HepG2 (cell line): ENCODE measurements at places on chromosomes 12 and 14. TPM values are rescaled to one million over a fixed set of nuclear protein-coding genes. Genes with fewer than 3 reads are reported as not detected.

DNA sequence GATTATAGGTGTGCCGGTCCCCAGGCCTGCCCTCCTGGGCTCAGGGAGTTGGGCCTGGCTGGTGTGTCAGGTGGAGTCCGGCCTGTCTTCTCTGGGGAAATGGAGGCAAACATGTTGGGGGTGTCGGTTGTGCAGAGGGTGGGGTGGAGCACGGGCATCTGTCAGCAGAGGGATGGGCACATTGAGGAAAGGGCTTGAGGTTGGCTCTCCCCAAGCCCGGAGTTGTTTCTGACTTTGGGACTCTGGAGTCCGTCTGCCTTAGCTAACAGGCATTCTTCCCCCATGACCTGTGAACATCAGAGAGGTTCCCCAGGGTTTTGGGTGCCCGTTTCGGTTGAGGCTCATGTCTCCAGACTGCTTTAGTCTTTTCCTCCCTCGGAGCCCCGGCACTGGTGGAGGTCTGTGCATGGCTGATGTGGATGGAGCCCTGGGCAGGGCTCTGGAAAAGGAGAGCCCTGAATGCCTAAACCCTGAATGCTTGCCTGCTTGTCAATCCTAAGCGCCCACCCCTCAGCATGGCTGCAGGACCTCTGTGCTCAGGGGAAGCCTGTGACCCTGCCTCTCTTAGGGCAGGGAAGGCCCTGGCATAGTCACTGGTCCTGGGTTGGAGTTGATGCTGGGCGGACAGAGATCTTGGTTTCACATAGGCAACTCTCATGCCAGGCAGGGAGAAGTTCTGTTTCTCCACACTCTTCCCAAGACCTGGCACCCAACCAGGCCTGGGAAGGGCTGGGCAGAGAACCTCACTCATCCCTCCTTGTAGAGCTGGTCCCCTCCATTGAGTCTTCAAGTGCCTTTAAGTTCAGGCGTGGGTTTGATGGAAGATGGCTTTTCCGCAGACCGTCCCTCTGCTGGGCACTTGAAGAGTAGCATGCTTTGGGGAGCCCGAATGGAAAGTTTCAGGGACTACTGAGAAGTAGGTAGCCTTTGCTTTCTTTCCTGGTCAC lies 12.9 kb downstream of the NYNRIN start:
- H3K27ac ChIP-seq = no peak overlapping the region
- H3K36me3 ChIP-seq = no peaks in the 10 kb centered on the region
- no peaks in the 10 kb centered on the region for H3K27me3 ChIP-seq
- no peaks in the 10 kb centered on the region for H3K4me1 ChIP-seq
- peak; percentile 69 for DNase-seq

DNA sequence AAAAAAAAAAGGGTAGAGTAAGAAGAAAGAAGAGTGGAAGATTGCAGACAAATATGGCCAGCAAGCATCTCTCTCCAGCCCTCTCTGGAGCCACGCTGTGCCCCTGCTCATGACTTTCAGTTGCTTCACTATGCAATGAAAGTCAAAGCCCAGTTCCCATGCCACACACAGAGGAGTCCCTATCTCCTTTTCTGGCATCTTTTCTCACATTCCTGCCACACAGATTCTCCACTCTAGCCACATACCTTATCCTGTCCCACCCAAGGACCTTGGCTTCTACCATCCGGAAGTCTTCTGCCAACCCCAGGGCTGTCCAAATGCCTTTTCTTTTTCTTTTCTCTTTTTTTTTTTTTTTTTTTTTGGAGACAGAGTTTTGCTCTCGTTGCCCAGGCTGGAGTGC lies 39.3 kb upstream of the CAPRIN2 start:
- H3K27me3 ChIP-seq = no peaks in the 10 kb centered on the region
- no peak overlapping the region for H3K4me3 ChIP-seq
- H3K4me1 ChIP-seq = peaks cover 35% of the 10 kb centered on the region
- no peak overlapping the region for H3K27ac ChIP-seq

- no peaks in the 10 kb centered on the region for H3K36me3 ChIP-seq
- no peak overlapping the region for H3K27ac ChIP-seq
Measured at GRCh38 chr12:90036637-90037036, 328.0 kb upstream of the ATP2B1 start.

DNA sequence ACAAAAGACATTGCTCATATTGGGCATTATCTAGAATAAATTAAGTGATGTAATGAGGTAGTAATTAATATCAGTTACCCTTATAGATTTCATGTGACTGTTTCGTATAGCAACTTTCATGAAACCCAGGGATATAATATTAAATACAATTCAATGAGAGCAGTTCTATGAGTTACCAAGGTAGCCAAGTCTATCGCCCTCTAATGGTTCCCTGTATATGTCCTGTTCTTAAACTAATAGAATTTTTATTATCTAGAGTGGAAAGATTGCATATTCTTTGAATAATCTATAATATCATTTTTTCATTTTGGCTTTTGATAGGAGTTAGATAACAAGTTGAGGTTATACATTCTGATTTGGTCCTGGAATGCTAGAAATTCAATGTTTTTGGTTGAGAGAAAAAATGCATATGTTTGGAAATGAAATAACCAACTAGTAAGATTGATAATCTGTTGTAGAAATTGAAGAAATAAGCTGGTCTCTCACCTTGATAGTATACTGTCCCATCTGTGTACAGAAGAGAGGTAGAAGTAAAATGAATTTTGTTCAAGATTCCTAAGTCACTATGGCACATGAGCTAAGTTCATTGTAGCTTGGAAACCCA lies 59.7 kb downstream of the SCFD1 start:
- peak; percentile 57 for DNase-seq
- no peak overlapping the region for H3K27ac ChIP-seq
- no peaks in the 10 kb centered on the region for H3K4me1 ChIP-seq
- H3K4me3 ChIP-seq = no peak overlapping the region
- no peaks in the 10 kb centered on the region for H3K27me3 ChIP-seq

The MGST1 gene
- 109 and 152 TPM in 2 replicates for polyA plus RNA-seq

DNA sequence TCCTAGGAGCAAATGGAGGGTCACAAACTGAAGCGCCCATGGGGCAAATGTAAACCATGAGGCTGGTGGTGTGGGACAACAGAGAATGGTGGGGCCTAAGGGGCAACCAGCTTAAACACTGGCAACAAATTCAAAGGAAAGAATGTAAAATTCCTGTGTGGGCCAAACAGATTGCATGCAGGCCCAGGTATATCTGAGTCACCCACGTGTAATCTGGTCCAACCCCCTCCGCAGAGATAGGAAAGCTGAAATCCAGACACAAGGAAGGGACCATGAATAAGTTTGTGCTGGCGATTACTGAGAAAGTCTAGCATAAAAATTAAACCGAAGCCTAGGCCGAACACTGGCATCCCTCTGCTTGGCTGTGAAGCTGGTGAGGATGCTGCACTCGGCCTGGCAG lies 71.6 kb downstream of the ITPK1 start:
- no peak for DNase-seq
- H3K27me3 ChIP-seq = no peaks in the 10 kb centered on the region
- H3K36me3 ChIP-seq = no peaks in the 10 kb centered on the region
- no peak overlapping the region for H3K4me3 ChIP-seq

The CELA1 gene
- not detected in 2 replicates for polyA plus RNA-seq

The NDRG2 gene
- polyA plus RNA-seq = 143 and 189 TPM in 2 replicates

GRCh38 chr12:5459051-5459782 lies 27.3 kb downstream of the NTF3 start:
- H3K4me1 ChIP-seq = no peaks in the 10 kb centered on the region
- no peak overlapping the region for H3K4me3 ChIP-seq
- H3K27me3 ChIP-seq = peaks cover 4% of the 10 kb centered on the region; the same call in 1 of the 3 replicates
- no peaks in the 10 kb centered on the region for H3K36me3 ChIP-seq

GRCh38 chr14:51121096-51121495 lies 26.2 kb upstream of the TRIM9 start:
- H3K4me1 ChIP-seq = no peaks in the 10 kb centered on the region
- no peak overlapping the region for H3K27ac ChIP-seq
- H3K27me3 ChIP-seq = no peaks in the 10 kb centered on the region; the same call in 1 of the 2 replicates
- DNase-seq = no peak

The MIP gene
- polyA plus RNA-seq = 0.14 TPM in 1 of 2 replicates, not detected in the other

DNA sequence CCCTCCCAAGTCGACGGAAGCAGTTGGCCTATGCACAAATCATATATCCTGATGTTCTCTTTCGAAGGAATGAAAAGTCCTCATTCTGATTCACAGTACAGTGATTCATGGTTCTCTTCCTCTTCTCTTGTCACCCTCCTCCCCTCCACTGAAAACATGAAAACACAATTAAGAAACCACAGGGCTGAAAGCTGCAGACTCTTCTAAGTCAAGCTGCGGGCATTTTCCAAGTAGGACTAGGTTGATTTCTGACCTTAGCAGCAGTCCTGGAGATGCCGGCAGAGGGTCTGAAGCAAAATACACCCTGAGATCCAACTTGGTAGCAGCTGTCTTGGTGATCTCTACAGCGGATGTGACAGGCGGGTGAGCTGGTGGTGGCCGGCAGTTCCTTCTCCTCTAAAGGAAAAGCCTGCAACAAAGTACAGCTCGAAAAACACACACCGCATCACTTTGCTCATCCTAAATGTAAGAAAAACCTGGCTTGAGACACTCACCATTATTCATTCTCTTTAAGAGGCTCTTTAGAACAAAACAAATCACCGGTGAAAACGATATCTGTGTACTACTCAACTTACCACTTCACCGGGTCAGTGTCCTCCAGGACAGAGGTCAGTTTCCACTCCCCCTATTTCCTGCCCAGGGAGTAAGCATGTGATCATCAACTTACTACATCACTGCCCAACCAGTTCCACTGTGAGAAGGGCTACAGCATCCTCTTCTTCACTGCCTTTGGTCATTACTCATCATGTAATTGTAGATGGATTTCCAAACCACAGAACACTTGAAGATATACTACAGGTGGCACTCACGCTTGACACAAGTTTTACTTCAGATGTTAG lies 6.0 kb downstream of the TMCC3 start:
- H3K4me1 ChIP-seq = 0 out of 2 replicates have a peak, but pooled peaks cover 2% of the 10 kb centered on the region
- H3K36me3 ChIP-seq = no peaks in the 10 kb centered on the region
- H3K27ac ChIP-seq = no peak overlapping the region
- no peak overlapping the region for H3K4me3 ChIP-seq
- DNase-seq = no peak

GRCh38 chr14:32846821-32847365 lies 91.8 kb upstream of the NPAS3 start:
- no peaks in the 10 kb centered on the region for H3K27me3 ChIP-seq
- no peaks in the 10 kb centered on the region for H3K4me1 ChIP-seq
- no peak overlapping the region for H3K4me3 ChIP-seq
- H3K36me3 ChIP-seq = no peaks in the 10 kb centered on the region
- DNase-seq = no peak
- H3K27ac ChIP-seq = no peak overlapping the region

DNA sequence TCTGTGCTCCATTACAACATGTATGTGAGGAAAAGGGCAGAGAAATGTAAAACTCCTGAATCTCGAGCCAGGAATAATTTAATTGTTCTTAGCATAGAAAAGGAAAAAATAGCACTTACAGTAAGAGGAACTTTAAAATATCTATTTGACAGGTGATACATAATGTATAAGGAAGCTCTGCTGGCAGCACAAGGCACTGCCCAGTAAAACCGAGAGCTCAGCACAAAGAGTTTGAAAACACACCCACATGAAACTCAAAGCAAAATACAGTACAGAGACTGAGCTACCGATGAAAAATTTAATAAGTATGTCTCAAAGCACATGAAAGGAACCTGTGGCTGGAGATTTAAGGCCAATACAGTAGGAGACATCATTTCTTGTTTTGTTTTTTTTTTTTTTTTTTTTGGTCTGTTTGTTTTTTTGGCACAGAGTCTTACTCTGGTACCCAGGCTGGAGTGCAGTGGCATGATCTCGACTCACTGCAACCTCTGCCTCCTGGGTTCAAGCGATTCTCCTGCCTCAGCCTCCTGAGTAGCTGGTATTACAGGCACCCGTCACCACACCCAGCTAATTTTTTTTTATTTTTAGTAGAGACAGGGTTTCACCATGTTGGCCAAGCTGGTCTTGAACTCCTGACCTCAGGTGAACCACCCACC lies 19.2 kb downstream of the CLIP1 start:
- no peak overlapping the region for H3K4me3 ChIP-seq
- H3K27ac ChIP-seq = no peak overlapping the region
- H3K27me3 ChIP-seq = no peaks in the 10 kb centered on the region
- H3K4me1 ChIP-seq = peaks cover 69% of the 10 kb centered on the region
- H3K36me3 ChIP-seq = no peaks in the 10 kb centered on the region

DNA sequence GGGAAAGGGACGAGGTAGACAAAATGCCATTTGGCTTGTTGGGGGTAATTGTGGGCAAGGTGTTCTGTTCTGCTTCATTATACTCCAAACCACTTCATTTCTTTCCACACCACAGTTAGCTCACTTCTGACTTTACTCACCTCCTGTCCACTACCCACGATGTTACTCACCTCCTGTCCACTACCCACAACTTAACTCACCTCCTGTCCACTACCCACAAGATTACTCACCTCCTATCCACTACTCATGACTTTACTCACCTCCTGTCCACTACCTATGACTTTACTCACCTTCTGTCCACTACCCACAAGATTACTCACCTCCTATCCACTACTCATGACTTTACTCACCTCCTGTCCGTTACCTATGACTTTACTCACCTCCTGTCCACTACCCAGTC lies 10.1 kb upstream of the TWF1 start:
- H3K36me3 ChIP-seq = no peaks in the 10 kb centered on the region
- no peaks in the 10 kb centered on the region for H3K27me3 ChIP-seq
- no peaks in the 10 kb centered on the region for H3K4me1 ChIP-seq

GRCh38 chr12:44851586-44851985 lies 24.5 kb downstream of the NELL2 start:
- H3K4me1 ChIP-seq = no peaks in the 10 kb centered on the region
- H3K27ac ChIP-seq = no peak overlapping the region
- no peaks in the 10 kb centered on the region for H3K36me3 ChIP-seq
- no peak overlapping the region for H3K4me3 ChIP-seq
- H3K27me3 ChIP-seq = no peaks in the 10 kb centered on the region
- no peak for DNase-seq

DNA sequence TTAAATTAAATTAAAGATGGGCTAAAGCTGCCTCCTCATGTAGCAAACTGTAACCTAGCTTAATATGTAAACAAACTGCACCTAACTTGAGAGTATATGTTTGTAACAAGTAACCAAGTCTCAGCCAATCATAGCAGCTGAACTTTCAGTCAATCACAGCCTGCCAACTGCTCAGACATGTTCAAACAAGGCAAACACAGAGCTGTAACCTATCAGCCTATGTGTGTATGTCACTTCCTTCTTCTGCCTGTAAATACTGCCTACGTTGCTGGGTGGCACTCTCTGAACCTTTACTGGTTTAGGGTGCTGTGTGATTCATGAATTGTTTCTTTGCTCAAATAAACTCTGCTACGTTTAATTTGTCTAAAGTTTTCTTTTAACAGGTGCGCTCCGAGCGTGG lies 2.9 kb downstream of the SERPINA6 start:
- H3K4me3 ChIP-seq = peak overlapping the region; percentile 87
- H3K36me3 ChIP-seq = no peaks in the 10 kb centered on the region
- H3K4me1 ChIP-seq = peaks cover 81% of the 10 kb centered on the region
- no peaks in the 10 kb centered on the region for H3K27me3 ChIP-seq
- peak; percentile 89 for DNase-seq

GRCh38 chr12:22126758-22127157 lies 80.7 kb downstream of the CMAS start:
- no peak for DNase-seq
- H3K27me3 ChIP-seq = no peaks in the 10 kb centered on the region
- H3K4me1 ChIP-seq = no peaks in the 10 kb centered on the region

- no peak overlapping the region for H3K27ac ChIP-seq
- DNase-seq = no peak
- H3K27me3 ChIP-seq = no peaks in the 10 kb centered on the region
Measured at GRCh38 chr14:28577187-28577586, 189.4 kb upstream of the FOXG1 start.

- H3K27me3 ChIP-seq = no peaks in the 10 kb centered on the region; the same call in 2 of the 3 replicates
- no peaks in the 10 kb centered on the region for H3K36me3 ChIP-seq
- H3K4me1 ChIP-seq = no peaks in the 10 kb centered on the region
- no peak overlapping the region for H3K27ac ChIP-seq
- no peak overlapping the region for H3K4me3 ChIP-seq
Measured at GRCh38 chr12:10339053-10339840, 31.6 kb downstream of the KLRD1 start.

The ARID4A gene
- polyA plus RNA-seq = 6.2 and 7.2 TPM in 2 replicates

- no peak overlapping the region for H3K4me3 ChIP-seq
- no peaks in the 10 kb centered on the region for H3K4me1 ChIP-seq
- no peak for DNase-seq
- H3K27me3 ChIP-seq = peaks cover 11% of the 10 kb centered on the region; the same call in 1 of the 3 replicates
Measured at GRCh38 chr12:131628023-131628740, 82.7 kb upstream of the SFSWAP start.
